Activated T-cell treated with anti-CD3 and anti-CD28 coated beads for 1 hour (primary cell): ENCODE measurements at places on chromosomes 7 and 10.

DNA sequence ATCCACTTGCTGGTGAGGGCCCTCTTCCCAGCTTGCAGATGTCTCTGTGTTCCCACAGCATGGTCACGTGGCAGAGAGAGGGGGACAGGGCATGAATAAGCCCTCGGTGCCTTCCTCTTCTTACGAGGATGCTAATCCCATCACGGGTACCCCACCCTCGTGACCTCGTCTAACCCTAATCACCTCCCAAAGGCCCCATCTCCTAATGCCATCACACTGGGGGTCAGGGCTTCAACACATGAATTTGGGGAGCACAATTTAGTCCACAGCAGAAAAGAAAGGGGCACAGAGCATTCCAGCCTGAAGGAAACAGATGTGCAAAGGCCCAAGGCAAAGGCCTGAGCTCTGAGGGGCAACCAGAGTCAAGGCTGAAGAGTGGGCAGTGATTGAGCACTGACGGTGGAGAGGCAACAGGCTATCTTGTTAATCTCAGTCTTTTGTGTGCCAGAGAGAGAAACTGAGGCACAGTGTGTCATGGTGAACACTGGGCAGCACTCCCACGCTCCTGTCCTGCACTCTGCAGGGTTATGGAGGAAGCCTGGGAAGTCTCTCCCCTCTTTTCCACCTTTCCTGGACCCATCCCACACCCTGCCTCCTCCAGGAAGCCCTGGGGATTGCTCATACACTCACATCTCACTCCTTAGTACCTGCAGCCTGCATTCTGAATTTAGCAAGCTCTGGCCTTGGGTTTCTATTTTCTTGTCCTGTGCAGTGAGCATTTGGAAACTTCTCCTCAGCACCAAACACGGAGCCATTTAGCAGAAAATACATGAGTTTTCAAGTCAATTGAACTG, 49.0 kb downstream of the ALOX5 start:
- DNase-seq: no peak

DNA sequence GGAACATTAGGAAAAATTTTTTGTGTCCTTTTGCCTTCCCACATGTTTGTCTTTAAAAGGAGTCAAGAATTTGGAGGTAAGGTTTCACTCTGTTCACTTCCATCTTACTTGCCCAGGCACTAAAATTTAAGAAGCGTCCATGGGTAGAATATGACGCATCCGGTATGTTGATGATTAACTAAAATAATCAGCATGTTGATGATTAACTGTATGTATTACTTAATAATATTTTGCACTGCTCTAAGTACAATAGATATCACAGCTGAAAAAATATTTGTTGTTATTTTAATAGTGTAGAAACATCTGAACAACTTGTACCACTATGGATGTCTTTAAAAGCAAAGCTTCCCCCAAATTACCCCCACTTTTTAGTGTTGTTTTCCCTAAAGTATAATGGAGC, 11.5 kb downstream of the ANKRD22 start:
- no peak for DNase-seq

GRCh38 chr7:101169838-101170551, 4.6 kb upstream of the VGF start:
- peak; percentile 74 for DNase-seq

DNA sequence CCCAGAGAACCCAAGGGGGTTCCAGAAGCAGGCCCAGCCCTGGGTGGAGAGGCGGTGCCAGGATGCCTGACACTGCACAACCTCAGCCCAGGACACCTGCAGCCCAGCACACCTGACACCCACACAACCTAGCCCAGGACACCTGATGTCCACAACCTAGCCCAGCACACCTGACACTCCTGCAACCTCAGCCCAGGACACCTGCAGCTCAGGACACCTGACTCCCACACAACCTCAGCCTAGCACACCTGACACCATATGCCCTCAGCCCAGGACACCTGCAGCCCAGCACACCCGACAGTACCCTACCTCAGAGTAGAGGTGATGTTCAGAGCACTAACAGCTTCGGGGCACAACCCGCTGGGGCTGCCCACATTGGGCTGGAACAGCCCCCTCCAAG, 87.3 kb downstream of the PAXIP1 start:
- DNase-seq: no peak

DNA sequence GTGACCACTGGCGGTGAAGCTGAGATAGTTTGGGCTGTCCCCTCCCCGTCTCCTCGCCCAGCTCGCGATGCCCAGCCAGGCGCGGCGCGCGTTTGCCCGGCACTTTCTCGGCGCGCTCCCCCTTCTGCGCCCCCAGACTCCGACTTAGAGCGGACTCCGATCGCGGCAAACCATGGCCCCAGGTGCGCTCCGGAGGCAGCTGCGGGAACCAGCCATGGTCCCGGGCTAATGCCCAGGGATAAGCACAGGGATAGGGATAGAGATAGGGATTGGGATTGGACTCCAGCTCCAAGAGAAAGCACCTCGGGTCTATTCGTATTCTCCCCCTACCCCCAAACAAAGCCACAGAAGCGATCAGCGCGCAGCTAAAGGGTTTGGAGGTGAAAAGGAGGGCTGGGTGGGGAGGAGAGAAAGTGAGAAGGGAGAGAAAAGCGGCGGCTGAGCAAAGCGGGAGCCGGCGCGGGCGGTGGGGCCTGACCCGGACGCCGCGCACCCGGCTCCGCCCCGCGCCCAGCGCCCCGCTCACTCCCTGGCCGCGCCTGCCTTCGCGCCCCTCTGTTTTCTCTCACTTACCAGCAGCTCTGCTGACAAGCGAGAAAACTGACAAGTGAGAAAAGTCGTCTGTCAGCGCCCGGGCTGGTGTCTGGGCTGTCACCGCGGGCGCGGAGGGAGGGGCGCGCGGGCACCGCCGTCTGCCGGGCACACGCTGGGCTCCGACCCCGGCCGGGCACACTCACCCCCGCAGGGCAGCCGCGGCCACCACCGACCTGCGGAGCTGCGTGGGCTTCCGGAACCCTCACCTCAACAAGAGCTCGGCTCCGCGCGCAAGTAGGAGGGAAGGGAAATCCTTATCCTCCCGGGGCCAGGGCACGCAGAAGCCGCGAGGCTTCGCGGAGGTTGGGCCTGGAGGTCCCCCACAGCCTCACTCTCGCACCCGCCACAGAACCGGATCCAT, at the start of gene PDE1C:
PDE1C (minus strand) TSS at position 2 of the 955 bp plus-strand sequence.
- DNase-seq: no peak

- DNase-seq: no peak
These were observed 8.4 kb downstream of the SEM1 start for GRCh38 chr7:96701258-96701657.

- DNase-seq: no peak
These were observed 384.4 kb downstream of the PARD3 start for GRCh38 chr10:34430685-34431084.

GRCh38 chr7:143390104-143390772, 9.1 kb downstream of the ZYX start:
- no peak for DNase-seq

DNA sequence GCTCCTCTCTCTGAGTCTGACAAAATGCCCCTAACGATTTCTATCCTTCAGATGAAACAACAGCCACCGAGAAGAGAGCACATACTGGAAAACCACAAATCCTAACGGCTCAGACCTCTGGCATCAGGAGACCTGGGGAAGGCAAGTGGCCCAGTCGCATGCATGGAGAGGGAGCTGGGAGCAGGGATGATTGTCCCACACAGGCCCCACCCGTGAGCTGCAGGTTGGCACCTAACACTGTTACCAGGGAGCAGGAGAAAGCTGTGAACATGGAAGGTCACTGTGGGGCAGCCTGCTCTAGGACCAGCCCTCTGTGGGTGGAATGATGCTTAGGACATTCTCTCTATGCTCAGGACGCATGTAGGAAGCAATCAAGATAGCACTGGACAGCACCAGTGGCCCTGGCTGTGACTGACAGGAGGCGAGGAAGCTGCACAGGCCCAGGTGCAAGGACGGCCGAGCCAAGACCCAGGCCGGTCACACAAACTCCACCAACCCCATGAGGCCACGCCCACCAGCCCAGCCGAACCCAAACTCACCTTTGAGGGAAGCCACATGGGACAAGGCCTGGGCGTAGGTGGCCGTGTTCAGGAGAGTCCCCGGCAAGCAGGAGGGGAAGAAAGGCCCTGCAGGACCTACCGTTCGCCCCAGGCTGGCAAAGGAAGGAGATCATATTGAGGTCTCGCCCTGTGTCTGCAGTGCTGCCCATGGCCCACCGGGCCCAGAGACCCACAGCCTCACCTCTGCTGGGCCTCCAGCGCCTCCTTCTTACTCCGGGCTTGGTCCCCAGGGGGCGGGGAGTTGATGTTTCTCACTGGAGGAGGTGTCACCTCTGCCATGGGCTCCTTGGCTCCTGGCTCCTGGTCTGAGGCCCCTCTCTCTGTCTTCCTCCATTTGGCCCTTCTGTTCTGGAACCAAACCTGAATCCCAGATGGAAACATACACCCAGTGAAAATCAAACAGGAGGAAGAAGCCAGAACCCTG, 9.7 kb downstream of the DRGX start:
- DNase-seq: no peak

- DNase-seq: no peak
These were observed 284.2 kb downstream of the BICC1 start for GRCh38 chr10:58796824-58797223.

- no peak for DNase-seq
These were observed 115.4 kb downstream of the ZMIZ1 start for GRCh38 chr10:79184145-79184625.
